ENCODE measurements at places on chromosomes 12 and 14.

GRCh38 chr12:130713581-130713991 is 2.5 kb downstream of the RIMBP2 start:
- DNase-seq = no peak

GRCh38 chr14:104194716-104195115 is 56.3 kb downstream of the KIF26A start:
- DNase-seq = no peak

- no peak for DNase-seq
These were observed 41.6 kb downstream of the SUDS3 start for GRCh38 chr12:118417942-118418341.

DNA sequence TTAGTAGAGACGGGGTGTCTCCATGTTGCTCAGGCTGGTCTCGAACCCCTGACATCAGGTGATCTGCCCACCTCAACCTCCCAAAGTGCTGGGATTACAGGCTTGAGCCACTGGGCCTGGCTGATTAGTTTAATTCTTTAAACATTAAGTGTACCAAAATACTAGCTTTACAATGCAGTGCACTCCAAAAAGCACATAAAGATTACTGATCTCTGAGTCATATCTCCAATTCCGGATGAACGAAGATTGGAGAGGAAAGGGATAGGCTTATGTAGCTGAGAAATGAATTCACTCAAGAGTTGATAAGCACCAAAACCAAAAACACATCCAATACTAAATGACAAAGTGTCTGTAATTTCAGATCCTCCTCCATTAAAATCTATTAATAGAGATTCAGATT is 15.1 kb downstream of the NAV3 start:
- no peak for DNase-seq

DNA sequence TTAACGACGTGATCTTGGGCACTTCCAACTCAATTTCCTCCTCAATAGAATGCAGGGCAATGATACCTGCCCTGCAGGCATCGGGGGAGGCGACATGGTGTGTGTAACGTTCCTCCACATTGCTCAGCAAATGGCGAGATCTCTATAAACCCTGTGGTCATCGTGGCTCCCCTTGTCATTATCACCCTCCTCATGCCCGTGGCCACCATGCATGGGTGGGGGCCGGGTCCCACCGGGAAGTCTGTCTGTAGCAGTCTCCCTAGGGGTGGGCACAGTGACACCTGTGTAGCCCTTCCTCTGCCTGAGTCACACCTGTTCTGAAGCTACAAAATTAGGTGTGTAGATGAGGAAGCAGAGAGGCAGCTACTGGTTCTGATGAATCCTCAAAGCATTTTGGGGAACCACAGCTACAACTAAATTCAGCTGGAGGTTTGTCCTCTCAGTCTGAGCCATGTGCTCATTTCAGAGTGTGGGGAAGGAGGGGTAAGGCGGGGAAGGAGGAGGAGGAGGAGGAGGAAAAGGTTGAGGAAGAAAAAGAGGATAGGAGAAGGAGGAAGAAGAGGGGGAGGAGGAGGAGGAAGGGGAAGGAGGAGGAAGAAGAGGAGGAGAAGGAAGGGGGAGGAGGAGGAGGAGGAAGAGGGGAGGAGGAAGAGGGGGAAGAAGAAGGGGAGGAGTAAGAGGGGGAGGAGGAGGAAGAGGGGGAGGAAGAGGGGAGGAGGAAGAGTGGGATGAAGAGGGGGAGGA is 11.0 kb upstream of the CACNA2D4 start:
- DNase-seq = no peak

DNA sequence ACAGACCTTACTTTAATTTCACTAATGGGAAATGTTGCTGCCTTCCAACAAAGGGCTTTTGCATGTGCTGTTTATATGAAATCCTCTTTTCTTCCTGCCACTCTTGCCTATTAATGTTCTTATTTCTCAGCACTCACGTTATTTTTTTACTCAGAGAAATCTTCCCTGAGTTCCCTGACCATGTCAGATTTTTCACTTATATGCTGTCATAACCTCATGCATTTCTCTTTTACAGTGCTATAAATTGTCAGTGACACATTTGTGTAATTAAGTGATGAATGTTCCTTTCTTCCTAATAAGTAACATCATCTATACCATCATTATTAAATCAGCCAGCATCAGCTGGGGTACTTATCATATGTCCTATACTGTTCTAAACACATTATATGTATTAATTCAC is 444.1 kb downstream of the DIO2 start:
- no peak for DNase-seq

GRCh38 chr12:18754124-18754707 is 16.3 kb downstream of the CAPZA3 start:
- DNase-seq = no peak

GRCh38 chr14:93369713-93370266 is 22.8 kb downstream of the COX8C start:
- DNase-seq = no peak

DNA sequence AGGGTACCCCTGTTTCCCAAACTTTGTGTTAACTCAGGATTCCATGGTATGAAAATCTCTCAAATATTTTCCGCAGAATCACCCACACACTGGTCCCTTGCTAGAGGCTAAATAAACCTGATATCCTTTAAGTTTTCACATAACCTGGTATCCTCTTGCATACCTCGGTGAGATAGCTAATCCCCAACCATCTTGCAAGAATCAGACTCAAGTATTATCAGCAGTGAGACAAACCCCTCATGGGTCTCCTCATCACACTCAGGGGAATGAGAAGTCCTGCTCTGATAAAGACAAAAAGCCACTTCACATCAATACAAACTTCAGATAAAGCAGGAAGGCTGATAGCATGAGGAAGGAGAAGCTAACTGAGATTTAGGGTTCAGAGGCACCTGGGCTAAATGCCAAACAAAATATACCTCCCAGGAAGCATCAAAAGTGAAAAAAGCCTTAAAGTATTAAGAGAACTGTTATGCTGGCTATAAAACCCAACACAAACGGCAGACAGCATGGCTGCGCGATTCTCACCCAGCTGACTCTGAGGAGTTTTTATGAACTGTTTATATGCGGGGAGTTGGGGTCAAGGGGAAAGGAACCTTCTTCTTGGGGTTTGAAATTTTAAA is 96.5 kb downstream of the FOXN3 start:
- no peak for DNase-seq

DNA sequence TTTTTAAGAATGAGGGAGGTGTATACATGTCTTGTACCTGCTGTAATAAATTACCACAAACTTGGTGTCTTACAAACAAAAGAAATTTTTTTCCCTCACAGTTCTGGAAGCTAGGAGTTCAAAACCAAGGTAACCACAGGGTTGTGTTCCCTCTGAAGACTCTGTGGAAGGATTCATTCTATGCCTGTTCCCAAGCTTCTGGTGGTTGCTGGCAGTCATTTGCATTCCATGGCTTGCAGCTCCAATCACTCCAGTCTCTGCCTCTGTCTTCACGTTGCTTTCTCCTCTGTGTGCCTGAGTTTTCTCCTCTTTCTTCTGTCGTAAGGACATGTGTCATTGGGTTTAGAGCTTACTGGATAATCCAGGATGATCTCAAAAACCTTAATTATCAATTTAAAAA is 15.4 kb upstream of the ZNF641 start:
- DNase-seq = no peak

DNA sequence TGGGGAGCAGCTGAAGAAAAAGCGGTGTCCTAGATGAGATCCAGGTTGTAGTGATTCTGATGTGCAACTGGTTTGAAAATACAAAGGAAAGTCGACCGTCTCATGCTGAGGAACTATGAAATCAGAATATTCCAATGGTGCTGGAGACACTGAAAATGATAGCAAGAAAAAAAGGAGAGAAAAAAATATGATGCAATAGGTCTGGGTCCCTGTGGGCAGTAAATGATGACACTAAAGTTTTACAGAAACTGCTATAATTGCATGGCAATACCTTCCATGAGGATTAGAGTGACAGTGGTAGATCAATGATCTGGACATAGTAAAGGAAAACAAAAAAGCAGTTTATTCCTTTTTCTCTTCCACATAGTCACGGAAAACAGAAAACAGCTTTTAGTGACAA is 2.3 kb downstream of the PYM1 start:
- no peak for DNase-seq

GRCh38 chr14:35988550-35988949 is 162.4 kb downstream of the BRMS1L start:
- DNase-seq = no peak

DNA sequence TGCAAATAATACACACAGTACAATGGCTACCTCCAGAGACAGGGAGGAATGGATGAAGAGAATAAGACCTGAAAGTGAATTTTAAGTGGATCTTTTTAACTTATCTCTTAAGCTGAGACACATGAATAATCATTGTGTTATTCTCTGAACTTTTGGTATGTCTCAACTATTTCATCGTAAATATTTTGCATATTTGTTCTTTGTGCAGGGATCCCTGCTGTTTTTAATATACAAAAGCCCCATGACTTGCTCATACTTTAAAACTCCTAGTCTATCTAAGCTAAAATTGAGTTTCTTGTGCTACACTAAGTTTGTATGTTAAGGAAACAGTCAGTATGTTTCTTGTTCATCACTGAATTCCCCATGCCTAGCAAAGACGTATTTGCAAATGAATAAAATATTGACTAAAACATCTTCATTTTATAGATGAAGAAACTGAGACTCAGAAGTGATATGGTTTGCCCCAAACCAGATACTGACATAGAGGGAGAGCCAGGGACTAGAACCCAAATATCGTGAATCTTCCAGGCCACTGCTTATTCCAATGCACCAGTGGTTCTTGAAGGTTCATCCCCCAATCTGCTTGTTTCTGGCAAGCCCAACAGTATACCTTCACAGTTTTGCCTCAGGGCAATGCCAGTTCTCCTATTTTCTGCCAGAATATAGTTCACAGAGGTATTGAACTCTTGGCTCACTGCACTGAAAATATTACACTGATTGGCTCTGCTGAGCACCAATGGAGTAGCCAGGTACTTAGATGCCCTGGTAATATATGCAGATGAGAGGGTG is 356.9 kb downstream of the MED13L start:
- DNase-seq = no peak

- DNase-seq = no peak
These were observed 37.8 kb downstream of the SLC24A4 start for GRCh38 chr14:92360651-92361370.

- DNase-seq = no peak
These were observed 890.2 kb downstream of the FLRT2 start for GRCh38 chr14:86420131-86420530.

DNA sequence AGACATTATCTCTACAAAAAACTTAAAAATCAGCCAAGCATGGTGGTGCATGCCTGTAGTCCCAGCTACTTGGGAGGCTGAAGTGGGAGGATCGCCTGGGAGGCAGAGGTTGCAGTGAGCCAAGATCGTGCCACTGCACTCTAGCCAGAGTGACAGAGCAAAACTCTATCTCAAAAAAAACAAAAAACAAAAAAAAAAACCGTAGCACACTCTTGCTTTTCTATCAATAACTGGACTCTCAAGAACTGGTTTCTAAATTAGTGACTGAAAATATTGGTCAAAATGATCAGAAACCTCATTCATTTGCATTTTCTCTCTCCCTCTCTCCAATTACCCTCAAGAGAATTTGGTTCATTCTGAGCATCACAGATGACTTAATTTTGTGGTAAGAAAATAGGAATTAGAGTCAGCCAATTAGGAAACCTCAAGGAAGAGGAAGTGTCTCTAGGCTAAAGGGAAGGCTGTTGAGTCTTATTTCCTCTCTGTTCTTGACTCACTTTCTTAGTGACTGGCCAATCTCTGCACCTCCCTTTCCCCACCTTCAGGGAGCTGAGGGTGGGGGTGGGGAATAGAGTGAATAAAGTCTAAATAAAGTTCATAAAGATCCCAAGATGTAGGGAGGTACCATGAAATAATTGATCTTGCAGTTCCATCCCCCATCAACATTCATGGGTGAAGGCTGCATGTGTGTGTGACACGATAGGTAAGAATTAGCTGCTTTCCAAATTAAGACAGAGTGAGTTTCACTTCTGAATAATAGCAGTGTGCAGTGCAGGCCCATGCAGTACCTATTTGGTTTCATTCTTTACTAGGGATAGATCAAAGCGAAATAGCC is 6.8 kb upstream of the PSMA6 start:
- DNase-seq = no peak

DNA sequence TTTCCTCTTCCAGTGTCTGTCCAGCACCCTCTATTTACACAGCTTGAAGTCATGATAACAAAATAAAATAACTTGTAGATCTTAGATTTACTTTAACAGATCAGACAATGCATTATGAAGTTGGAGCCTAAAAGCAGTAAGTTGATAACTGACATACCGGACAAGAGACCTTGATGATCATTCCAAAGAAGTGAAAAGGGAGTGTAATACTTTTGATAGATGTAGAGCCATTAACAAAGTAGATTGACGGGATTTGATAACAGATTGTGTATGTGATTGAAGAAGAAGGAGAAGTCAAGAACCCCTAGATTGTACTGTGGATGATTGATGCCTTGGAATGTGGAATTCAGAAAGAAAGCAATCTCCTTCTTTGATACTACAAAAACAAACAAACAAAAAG is 403.8 kb upstream of the MGAT4C start:
- no peak for DNase-seq

DNA sequence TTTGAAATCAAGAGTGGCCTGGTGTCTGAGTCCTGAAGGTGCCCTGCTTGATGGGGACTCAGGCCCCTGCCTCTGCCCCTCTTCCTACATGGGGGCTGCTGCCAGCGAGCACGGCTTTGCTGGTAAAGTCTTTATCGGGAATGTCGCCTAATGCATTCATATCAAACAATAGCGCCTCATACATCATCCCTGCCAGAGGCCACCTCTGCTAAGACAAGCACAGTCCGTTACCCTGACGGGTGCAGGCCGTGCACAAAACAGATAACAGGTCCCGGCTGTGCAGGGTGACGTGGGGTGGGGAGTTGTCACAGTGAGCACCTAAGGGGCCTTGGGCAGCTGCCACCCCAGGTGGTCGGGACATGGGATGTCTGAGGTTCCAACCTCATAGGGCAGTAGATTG is 68.4 kb upstream of the FAM222A start:
- no peak for DNase-seq

DNA sequence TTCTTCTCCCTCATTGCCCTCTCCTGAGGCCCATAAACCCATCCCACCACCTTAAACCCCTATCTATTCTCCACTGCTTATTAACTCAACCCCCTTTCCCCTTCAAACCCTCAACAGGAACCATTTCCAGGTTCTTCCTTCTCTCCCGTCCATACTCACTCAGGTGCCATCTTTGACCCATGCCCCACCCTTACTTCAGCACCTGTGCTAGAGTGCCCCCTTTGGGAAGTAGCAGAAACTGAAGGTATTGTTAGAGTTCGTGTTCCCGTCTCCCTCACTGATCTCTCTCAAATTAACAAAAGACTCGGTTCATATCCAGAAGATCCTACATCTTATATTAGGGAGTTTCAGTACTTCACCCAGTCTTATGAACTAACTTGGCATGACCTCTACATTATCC is 86.6 kb downstream of the TMTC3 start:
- DNase-seq = no peak
